ENCODE measurements at places on chromosomes 3 and 15. TPM values are rescaled to one million over a fixed set of nuclear protein-coding genes. Genes with fewer than 3 reads are reported as not detected.

HCN4 gene
- polyA plus RNA-seq, result not detected

TSEN2 gene
- polyA plus RNA-seq, result 9.2 TPM

XCR1 gene
- not detected for polyA plus RNA-seq

CMSS1 gene
- 12.4 TPM for polyA plus RNA-seq

GOLGA6D gene
- polyA plus RNA-seq, result not detected

KNL1 gene
- 3.9 TPM for polyA plus RNA-seq

GRCh38 chr3:60826511-60826910 lies 424.7 kb downstream of the FHIT start:
- DNase-seq, result no peak

DNA sequence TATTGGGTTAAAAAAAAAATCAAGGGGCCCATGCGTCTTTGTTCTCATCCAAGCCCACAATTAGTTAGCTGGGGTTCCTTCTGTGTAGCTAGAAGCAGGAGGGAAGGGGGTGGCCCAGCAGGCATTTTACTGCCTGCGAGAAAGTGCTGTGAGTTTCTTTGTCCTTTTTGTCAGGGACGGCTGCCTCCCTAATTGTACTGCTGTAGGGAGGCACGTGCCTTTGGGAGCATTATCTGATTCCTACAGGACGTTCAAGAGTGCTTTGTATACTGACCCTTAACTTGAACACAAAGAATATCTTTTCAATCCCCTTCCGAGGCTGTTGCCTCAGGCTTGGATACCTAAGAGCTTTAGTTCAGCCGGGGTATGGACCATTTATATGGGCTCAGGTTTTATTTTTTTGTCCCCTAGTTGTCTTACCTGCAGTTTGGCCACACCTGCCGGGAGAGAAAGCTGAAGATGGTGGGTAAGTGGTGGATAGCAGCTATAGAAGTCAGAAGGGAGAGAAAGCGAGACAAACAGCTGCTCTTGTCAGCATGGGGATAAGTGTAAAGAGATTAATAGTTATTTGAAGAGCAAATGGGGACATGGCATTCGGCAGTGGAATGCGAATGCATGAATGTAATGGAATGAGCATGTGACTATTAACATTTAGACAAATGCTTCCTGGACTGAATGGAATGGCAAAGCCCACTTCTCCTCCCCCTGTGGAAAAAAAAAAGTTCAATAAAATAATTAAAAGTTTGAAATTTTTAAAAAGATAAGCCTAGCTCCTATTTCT lies 175.2 kb downstream of the TP63 start:
- DNase-seq, result no peak

DNA sequence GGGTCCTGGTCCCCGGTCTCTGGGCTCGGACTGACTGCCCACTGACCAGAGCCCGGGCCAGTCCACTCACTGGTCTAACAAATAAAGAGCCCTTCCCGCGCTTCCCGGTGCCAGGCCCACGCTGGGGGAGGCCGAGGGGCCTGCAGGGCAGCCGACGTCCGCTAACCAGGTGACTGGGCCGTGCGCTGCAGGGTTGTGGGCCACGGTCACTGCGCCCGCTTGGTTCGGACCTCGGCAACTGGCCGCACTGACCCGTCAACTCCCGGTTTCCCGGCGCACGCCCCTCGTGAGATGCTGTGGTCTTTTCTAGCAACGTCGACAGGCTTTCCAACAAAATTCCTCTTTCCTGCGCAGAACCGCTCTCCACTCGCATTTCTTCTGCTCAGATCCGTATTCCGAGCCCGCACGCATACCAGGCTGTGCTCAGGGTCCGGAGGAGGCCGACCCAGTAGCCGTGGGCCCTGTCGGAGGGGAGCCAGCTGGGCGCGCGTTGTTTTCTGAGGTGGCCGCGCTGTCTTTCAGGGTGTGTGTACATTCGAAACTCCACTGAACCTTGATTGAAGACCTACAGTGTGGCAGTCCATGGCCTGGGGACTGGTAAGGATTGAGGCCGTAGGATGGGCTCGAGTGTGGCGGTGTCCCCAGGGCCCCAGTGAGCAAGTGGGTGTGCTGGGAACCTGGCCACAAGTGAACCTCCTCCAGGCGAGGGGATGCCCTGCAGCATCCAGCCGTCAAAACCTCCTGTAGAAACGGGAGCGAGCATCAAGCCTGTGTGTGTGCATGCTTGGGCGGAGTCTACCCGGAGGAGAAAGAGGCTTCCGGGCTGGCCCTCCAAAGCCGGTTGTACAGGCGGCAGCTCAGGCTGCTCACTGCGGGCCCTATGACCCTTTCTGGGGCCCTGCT lies 875 bp upstream of the NT5DC2 start:
- no peak for DNase-seq

- no peak for DNase-seq
These were observed 60.8 kb downstream of the CGGBP1 start for GRCh38 chr3:87997966-87998365.

- DNase-seq, result no peak
These were observed 10.9 kb upstream of the IL16 start for GRCh38 chr15:81185631-81186295.

- no peak for DNase-seq
These were observed 636 bp downstream of the TBC1D21 start for GRCh38 chr15:73873889-73874511.

DNA sequence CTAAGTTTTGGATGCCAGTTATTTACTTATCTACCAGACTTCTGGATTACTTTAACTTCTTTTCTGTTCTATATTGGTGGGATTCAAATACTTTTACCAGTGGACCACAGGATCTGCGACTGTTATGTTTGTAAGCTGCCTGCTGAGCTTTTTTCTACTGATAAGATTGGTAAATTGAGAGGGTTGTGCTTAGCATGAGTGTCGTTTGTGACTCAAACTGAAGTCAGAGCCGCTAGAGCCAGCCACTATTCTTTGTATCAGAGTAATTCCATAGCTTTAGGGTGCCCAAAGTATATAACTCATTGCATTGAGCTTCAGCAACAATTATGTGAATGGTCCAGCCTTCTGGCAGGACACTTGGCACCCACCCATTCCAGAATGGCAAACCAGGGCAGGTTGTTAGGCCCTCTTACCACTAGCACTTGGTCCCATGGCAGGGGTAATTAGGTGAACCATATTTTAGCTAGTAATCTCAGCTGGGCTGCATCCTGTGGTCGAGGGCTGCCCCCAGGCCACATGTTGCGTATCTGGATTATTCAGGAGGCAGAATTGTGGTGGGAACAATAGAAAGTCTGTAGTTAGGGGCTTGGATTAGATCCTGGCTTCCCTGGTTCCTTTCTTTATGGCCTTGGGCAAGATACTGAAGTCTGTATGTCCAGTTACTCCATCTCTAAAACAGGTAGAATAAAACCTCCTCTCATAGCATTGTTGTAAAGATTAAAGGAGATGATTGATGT lies 6.0 kb downstream of the PLCL2 start:
- no peak for DNase-seq

- DNase-seq, result peak; percentile 93
These were observed 18.1 kb downstream of the GBE1 start for GRCh38 chr3:81743096-81744025.

DNA sequence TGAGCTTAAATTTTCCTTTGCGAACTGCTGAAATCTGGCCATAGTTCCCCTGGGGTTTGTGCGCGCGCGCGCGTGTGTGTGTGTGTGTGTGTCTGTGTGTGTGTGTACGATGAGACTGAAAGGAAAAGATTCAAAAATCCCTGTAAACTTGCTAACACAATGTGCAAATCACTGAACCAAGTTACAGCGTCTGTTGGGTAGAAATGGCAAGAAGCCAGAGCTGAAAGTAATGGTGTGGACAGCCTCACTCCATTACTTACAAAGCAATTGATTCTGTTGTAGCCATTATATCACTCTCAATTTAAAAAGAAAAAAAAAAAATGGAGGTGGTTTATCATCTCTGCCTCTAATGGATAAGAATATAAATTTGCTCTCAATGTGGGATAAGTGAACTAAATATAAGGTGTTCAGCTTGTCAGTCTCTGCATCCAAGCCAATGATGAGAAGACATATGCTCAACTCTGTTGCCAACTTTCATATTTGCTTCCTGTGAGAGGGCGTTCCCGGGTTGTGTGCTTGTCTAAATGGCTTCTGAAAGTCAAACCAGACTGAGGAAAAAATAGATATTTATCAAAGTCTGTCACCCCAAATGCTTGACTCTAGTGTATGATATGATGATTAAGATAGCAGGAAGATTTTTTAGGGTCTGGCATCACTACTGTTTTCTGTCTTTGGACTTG lies 422.2 kb downstream of the ZNF385D start:
- no peak for DNase-seq

DNA sequence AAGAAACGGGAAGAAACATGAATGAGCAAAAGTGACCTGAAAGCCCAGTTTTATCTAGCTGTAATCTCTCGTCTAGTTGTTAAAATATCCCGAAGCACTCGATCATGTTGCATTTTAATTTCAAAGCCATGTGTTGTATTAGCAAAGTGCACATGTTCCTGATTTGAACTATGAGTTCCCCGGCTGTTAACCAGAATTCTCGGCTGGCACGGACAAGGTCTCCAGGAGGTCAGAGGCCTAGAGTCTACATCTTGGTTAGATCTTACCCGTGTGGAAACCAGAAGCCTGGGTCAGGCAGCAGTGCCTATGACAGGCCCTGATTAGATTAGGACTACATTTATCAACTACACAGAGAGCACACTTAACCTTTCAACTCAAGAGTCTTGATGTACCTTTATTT lies 195.8 kb downstream of the CDIN1 start:
- DNase-seq, result no peak

DNA sequence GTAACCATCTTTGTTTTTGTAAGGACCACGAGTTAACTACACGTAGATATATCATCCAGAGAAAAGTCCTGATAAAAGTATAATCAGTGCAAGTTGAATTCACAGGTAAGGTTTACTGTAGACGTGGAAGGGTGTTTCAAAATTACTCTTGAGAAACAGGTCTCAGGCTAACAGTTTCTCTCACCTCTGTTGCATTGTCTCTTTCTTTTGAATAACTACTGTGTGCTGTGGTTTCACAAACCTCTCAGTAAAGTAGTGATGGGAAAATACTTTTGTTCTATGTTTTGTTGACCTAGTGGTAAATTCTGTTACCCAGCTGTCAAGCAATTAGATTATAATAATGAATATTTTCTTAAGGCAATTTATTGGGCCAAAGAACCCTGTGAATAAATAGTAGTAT lies 75.2 kb downstream of the RBMS3 start:
- DNase-seq, result no peak

DNA sequence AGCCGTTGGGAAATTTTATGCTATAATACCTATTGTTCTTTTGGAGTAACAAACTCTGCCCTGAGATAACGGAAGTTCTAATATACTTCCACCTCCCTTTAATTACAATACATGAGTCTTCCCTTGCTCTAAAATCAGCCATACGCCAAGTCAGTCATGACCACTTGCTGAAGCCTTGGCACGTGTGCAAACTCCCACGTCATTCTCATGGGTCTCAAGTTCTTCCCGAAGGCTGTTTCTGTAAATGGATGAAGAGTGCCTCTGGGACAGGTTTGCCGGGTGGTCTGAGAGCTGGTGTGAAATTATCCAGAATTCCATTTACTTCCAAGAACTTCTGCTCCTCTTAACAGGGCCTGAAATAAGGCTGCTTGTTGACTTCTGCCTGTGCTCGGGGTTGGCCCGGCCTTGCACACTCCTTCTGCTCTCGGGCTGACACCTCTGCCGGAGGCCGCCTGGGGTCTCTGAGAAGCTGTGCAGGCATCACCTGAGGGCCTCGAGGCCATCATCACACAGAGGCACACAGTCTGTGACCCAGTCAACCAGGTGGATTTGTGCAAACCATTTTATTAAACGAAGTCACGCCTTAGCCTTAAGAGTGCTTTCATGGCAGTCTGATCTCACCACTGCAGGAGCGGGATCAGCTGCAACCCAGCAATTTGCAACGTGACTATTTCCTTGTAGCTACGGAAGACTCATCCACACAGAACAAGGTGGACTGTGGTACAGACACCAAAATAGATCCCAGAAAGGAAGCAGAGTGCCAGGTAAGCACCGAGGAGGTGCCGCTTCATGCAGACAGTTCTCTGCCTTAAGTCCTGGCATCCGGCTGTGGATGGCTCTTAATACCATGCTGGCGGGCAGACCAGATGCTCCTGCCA lies 120.1 kb downstream of the ADAMTS17 start:
- no peak for DNase-seq

DNA sequence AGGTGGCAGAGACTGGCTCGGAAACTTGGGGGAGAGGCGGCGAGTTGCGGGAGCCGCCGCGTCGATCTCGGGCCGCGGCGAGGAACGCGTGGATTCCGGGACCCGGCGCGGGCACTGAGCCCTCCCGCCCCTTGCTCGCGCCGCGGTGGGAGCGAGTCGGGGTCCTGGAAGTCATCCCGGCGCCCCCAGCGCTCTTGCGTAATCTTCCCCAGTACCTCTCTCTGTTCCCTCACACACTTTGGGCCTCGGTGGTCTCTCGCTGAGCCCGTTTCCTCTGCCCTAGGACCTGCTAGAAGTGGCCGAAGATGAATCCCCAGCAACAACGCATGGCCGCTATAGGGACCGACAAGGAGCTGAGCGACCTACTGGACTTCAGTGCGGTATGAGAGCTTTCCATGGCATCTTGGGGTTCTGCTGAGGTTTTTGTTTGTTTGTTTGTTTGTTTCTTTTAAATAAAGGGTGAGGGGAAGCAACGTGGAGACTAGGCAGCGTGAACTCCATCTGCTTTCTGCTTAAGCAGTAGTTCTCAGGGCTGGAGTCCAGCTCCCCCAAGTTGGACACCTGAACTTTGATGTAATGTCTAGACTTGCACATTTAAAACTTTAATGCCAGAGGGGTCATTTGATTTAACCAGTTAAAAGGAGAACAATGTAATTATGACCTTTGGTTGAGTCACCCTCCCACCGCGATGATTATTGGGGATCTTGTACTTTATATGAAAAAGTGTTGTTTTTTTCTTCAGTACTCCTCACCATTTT lies 1.3 kb downstream of the TCF12 start:
- DNase-seq, result no peak

GRCh38 chr15:45377609-45378148 lies 665 bp downstream of the GATM start:
- no peak for DNase-seq

DNA sequence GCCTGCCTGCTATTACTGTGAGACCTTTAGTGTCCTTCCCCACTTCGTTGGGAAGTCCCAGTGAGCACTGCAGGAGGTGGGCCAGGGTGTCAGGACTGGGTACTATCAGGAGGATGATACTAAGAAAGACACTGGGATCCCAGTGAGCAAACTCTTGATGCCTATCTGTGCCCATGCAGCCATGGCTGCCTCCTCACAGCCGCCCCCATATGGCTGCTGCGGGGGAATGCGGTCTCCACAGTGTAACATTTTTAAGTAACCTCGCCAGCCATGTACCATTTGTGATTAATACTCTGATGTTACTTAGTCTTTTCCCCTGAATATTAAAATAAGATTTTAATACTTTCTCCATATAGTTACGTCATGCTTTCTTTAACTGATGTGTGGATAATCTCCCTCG lies 312.2 kb downstream of the RYR3 start:
- no peak for DNase-seq

DNA sequence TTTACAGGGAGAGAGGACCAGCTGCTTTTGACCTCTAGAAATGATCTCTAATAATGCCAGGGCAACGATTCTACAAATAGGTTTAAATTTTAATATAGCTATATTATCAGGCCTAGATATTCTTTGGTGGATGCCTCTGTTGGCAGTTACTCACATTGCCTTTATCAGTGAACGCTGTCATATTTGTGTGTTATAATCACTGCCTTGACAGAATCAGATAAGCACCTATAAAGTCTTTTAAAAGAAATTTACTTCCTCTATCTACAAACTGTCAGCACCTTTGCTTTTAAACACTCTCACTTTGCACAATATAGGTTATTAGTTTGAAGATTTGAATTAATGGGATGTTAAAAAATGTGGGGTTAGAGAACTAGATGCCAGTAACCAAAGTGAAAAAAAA lies 324.1 kb downstream of the ZIC1 start:
- no peak for DNase-seq

GRCh38 chr3:127911421-127911931 lies 3.6 kb upstream of the KBTBD12 start:
- DNase-seq, result peak; percentile 22

GRCh38 chr15:48721061-48721810 lies 75.7 kb upstream of the FBN1 start:
- no peak for DNase-seq
